Stimulated activated CD4-positive, alpha-beta T cell treated with anti-CD3 and anti-CD28 coated beads, Interleukin-2, amount 100 ng/mL, for 4 hours (primary cell): ENCODE measurements at places on chromosomes 5 and 9.

- DNase-seq: no peak
These were observed 761.2 kb downstream of the MAT2B start for GRCh38 chr5:164266571-164266970.

- DNase-seq: no peak
These were observed 47.4 kb upstream of the CLPTM1L start for GRCh38 chr5:1392261-1392660.

DNA sequence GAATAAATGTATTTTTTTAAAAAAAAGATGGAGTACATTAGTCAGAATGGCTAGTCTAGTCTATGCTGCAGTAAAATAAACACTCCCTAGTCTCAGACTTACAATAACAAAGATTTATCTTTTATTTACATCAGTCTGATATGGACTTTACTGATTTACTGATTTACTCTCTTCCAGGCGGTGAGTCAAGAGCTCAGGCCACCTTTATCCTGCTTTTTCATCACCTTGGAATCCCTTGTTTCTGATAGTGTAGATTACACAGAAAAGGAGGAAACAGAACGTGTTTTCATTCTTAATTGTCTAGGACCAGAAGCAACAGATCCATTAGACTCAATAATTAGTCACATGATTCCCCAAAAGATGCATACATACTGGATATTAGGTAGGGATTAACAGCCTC is 290.1 kb upstream of the TRPC7 start:
- no peak for DNase-seq

DNA sequence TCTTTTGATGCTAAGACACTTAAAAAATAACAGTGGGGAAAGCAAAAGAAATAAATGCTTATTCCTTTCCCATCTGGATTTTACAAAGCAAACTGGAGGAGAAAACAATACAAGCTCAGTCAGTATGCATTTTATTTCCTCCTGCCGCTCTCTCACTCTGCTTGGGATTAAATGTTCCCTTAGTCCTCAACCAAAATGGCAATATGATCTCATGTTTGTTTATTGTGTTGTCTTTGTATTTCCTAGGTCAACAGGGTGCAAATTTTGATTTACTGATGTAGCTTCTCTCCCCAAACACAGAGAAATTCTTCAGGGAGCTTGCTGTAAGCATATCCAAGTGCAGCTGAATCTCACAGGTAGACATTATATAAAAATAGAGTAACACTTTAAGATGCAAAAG is 92.1 kb upstream of the ERBIN start:
- DNase-seq: no peak

- DNase-seq: no peak
These were observed 420.6 kb downstream of the CTNND2 start for GRCh38 chr5:11483630-11484029.

DNA sequence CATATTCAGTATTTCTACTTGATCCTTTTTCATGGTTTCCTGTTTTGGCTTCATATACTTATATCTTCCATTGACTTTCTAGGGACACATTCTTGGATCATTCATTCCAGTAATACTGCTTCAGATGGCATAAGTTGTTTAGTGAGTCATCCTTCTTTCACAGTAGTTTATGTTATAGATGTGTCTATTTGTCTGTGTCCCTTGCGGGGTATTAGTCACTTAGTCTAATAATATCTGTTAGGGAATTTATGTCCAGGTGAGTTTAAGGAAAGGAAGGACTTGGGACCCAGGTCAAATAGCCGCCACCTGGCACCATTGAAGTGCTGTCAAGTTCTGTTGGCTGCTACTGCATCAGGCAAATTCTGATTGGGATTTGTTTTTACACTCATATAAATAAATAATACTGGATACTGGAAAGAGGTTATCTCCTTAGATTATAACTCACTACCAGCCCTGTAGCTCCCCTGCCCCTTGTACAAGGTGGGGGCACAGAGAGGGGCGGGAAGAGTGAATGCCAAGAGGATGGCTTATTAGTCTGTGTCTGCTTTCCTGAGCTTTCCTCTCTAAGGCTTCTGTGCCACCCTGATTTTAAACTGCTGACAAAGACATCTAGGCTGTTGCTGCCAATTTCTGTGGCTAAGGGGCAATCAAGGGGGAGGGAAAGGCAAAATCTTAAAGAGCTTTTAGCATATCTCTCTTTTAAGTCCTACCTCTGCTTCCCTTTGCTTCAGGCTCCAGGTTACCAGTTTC is 64.9 kb downstream of the CDC42SE2 start:
- no peak for DNase-seq

DNA sequence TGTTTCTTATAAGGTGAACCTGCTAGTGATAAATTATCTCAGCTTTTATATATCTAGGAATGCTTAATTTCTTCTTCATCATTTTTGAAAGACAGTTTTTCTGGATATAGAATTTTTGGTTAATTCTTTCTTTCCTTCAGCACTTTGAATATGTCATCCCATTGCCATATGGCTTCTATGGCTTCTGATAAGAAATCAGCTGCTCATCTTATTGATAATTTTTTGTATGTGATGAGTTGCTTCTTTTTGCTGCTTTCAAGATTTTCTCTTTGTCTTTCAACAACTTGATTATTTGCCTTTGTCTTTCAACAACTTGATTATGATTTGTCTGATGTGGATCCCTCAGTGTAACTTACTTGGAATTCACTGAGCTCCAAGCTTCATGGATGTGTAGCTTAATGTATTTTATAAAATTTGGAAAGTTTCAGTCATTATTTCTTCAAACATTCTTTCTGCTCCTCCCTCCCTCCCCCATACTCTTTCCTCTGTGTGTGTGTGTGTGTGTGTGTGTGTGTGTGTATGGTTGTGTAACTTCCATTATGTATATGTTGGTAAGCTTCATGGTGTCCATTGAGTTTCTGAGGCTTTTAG is 243.9 kb downstream of the TLE1 start:
- DNase-seq: no peak

DNA sequence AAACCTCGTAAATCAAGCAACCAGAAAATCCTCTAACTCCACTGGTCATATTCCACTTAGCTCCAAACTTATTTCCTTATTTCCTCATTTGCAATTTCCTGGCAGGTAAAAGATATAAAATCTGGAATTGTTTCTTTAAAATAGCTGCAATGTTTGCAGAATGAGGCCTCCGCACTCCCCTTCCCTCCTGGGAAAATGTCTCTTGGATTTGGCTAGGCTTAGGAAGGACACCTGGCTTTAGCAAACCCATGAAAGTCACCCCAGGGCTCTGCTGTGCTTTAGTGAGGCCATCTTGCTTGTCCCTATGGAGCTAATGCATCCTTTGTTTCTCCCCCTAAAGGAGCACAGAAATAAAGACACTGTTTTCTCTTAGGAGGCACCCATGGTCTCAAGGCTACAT is 10.5 kb downstream of the ARSB start:
- no peak for DNase-seq

GRCh38 chr9:88994469-88995199 is 3.4 kb downstream of the S1PR3 start:
- DNase-seq: no peak

DNA sequence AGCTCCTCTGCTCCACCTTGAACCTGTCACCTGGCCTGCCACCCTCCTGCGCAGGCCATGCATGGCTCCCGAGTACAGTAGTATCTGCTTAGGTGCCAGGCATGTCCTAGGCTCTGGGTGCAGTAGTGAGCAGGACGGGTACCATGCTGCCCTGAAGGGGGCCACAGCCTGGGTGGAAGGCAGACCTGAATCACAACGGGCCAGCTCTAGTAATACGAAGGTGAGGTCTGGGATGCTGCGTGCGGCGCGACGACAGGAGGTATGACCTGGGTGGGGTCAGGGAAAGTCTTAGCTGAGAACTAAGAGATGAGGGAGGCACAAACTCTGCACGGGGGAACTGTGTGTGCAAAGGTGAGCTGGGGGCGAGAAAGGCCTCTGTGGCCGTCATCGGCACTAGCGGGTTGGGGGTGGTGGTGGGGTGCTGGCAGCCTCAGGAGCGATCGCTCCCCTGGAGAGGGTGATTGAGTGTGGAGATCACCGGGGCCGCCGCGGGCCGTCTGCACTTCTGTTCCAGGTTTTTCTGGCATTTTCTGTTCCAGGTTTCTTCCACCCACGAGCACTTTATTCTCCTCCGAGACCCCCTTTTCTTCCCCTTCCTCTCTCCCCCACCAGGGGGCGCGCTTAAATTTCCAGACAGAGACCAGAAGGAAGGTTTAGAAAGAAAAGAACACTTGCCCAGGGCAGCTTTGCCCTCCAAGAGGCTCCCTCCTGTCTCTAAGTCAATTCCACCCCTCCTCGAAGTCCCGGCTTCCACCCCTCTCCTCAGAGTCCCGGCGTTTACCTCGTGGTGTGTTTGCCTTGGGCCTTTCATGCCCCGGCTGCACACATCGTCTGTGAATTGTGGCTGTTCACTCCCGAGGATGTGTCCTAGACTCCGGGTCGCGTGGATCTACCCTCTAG is 15.1 kb downstream of the PDLIM4 start:
- DNase-seq: peak; percentile 52

GRCh38 chr9:38009035-38009501 is 60.0 kb downstream of the SHB start:
- no peak for DNase-seq

GRCh38 chr9:109640580-109641371 is 139.2 kb upstream of the PALM2AKAP2 start:
- DNase-seq: no peak

- DNase-seq: no peak
These were observed 55.6 kb downstream of the ARHGEF37 start for GRCh38 chr5:149636861-149637246.

GRCh38 chr5:100667161-100667630 is 132.0 kb downstream of the FAM174A start:
- no peak for DNase-seq

DNA sequence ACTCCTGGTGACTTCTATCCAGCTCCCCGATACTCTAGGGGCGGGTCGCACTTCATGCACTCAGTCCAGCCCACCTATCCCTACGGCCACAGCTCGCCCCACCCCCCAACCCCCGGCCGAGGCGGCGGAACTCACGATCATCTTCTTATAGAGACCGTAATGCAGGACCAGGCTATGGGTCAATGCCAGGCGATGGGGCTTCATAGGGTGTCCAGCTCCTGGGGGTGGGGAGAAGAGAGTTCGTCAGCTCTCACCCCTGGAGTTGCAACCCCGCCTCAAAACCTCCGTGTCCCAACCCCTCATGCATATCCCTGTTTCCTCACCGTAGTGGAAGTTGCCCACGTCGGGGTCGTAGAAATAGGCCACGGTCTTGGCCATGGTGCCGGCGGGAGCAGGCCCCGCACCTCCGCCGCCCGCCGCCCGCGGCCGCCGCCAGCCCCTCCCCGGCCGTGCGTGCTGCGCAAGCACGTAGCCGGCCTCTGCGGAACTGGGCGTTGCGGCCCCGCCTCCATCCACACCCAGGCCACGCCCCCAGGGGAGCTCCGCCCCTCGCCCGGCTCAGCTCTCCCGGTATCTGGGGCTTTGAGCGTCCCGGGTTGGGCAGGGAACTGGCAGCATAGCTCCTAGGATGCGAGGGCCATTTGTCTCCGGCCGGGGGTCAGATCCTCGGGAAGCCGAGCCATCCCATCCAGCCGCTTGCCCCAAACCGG is at the start of the genes HDAC3 and RELL2:
Gene HDAC3, minus strand, starts transcription at position 437 of the 710 bp plus-strand sequence. Its CDS starts 59 bp downstream, at position 378.
Gene RELL2, plus strand, starts transcription at position 585 of the 710 bp plus-strand sequence. CDS start 1,229 bp downstream, outside the sequence.
- DNase-seq: peak; percentile 88

GRCh38 chr9:26296910-26297572 is 595.6 kb downstream of the CAAP1 start:
- no peak for DNase-seq

DNA sequence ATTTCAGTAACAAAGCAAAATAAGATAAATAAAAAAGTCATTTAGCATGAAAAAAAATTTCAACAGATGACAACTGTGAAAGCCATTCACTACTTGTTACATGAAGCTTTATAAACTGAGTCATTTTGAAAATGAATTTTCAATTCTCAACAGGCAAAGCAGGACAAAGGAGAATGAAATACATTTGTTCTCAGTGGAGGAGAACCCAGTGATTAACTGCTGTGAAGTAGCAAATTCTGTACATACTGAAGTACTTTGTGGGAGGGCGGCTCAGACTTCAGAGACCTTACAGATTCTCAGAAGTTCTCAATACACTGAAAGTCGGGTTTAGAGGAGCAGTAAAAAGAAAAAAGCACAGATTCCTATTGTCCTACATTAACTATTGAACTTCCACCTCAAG is 21.7 kb downstream of the SKIC3 start:
- no peak for DNase-seq

DNA sequence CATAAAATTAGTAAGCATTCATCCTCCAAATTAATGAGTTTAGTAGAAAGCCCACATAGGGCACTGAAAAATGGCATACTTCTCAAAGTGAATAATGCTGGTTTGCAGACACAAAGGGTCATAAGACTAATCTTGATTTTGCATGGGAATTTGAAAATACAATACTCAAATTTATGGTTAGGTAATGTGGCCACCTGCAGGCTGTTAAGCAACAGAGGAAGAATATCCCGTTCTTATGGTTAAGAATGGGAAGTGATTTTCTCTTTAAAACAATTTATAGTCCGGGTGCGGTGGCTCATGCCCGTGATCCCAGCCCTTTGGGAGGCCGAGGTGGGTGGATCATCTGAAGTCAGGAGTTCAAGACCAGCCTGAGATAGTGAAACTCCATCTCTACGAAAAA is 9.4 kb upstream of the PLCXD3 start:
- no peak for DNase-seq

DNA sequence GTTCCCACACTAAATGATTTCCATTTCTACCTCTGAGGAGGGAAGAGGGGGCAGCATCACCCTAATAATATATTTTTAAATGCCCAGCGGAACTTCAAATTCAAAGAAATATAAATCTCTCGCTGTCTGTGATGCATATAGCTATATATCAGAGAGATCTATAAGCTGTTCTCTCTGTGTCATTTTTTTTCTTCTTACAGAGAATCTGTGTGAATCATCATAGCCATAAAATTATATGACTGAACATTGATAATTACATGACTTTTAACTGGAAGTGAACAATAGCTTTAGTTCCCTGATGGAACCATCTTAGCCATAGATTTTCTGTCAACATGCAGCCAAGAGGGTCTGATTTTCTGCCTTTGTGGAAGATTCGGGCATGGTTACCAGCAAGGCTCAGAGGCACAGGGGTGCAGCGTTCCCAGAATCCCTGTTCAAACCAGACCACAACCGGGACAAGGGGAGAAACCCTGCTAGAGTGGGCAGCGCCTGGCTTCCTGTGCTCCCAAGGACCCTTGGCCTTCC is 93.7 kb upstream of the OSMR start:
- no peak for DNase-seq

DNA sequence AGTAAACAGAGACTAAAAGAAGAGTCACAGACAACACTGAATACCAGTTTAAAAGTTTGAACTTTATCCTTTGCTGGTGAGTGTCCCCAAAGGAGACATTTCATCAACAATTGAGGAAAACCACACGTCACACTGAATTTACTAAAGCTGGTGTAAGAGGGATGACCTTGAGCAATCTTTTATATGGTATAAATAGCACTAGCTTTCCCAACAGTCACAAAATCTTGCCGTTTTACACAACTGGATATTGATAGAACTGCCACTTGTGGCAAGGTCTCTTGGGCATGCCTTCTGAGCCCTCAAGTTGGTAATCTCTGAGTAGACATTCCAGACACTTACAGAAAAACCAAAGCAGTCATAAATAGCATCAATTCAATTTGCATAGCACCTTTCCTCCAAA is 311.5 kb upstream of the TARS1 start:
- DNase-seq: no peak

- DNase-seq: no peak
These were observed 5.1 kb upstream of the CAST start for GRCh38 chr5:96657068-96657467.

- no peak for DNase-seq
These were observed 237.5 kb downstream of the CD180 start for GRCh38 chr5:66958980-66959641.

GRCh38 chr5:14464096-14464495 is 117.5 kb upstream of the OTULINL start:
- no peak for DNase-seq
